ENCODE measurements at places on chromosomes 1 and 21.

DNA sequence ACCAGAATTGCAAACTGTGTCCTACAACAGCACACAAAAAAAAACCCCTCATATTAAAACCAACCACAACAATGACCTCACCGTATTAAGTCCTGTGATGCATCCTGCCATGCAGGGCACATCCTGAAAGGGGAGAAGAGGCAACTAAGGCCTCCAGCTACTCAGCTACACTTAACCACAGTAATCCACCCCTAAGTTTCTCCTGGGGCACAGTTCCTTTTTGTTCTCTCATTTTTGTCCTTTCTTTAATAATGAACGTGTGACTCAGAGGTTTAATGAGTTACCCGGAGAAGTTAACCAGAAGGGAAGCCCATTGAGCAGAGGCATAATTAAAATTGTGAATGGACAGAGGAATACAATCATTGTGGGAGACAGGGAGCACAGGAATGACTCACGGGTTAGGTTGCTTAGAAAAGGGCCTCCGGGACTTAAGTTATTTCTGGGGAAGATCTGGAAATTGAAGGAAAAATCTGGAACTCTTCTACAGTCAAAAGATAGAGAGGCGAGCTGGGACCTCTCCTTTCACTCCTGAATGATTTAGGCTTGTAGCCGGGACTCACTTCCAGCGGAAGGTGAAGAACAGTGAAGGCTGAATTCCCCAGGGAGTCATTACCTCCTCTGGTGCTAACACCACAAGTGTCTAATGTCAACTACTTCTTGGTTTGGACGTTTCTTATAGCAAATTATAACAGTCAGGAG, 36.9 kb upstream of the HIVEP3 start:
- DNase-seq = peak; percentile 44

DNA sequence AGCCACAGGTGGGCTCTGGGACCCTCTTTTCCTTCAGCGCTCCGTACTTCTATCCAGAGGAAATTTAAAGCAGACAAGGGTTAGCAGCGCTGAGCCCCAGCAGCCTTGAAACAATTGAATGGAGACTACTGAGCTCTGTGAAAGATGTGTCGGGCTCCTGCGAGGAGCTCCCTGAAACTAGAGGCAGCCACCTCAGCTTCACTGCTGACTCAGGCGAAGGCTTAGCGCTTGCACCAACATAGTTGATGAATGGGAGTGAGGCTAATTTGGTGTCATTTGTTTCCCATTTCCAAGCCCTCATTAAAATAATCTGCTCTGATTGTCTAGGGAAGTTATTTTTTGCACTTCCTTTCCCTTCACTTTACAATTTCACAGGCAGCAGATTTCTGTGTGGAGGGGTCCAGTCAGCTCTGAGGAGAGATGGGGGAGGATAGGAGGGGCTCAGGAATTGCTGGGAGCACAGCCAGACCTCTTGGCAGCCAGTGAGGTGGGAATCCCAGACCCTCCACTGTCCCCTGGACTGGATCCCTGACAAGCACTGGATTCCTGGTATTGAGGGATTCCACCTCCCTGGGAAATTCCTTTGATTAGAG, 398.9 kb upstream of the PLXNA2 start:
- DNase-seq = no peak

GRCh38 chr1:209267968-209268367, 315.5 kb upstream of the CAMK1G start:
- no peak for DNase-seq

DNA sequence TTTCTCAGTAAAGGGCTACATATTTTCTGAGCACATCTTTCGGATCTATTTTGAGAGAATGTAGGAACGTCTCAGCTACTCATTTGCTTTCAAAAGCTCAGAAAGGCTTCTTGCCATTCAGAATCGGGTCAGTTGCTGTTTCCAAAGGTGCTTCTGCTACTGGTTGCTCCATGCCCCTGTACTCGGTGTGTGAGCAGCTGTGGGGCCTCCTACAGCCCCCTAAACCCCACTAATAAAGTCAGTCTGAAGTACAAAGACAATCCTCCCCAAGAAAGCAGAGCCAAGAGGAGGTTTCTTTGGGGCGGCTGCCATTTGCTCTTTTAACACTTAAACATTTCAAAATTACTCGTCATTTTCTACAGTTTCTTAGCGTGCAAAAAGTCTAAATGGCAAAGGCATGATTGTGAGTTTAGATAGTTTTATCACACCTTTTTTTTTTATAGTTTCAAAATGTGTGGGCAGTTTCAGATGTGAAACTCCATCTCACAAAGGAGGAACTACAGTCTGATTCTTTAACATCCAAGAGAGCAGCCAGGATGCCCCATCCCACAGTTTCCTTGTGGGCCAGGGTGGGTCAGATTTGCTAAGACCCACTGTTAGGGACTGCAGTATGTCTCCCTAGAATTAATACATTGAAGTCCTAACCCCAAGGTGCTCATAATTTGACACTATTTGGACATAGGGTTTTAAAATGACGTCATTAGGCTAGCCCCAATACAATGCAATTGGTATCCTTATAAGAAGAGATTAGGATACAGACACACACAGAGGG, 4.1 kb downstream of the RUNX1 start:
- DNase-seq = no peak

- no peak for DNase-seq
Observed at GRCh38 chr21:21750124-21750825, 752.1 kb downstream of the NCAM2 start.

- DNase-seq = no peak
Observed at GRCh38 chr1:110706621-110707020, 31.9 kb upstream of the KCNA3 start.

DNA sequence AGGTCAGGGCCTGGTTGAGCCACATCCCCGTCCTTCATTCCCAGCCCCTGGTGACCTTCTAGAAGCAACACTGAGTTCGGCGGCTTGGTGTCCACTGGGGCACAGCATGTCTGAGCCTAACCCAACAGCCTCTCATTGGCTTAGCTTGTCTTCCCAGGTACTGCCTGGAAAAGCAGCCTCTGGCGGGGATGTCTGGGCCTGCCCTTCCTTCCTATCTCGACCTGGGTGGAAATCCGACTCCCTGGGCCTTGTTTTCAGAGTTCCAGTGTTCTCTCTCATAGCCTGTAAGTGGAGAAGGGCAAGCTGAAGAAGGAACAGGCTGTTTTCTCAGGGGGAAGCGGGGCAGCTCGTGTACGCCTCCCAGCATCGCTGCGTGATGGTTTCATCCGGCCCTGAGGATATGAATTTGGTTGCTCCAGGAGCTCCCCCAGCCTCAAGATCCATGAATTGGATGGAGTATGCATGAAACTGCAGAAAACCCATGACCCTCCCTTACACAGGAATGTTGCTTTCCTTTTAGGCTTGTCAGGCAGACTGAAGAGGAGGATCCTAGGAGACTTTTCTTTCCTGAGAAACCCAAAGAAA, 116.5 kb upstream of the IRF2BP2 start:
- no peak for DNase-seq

DNA sequence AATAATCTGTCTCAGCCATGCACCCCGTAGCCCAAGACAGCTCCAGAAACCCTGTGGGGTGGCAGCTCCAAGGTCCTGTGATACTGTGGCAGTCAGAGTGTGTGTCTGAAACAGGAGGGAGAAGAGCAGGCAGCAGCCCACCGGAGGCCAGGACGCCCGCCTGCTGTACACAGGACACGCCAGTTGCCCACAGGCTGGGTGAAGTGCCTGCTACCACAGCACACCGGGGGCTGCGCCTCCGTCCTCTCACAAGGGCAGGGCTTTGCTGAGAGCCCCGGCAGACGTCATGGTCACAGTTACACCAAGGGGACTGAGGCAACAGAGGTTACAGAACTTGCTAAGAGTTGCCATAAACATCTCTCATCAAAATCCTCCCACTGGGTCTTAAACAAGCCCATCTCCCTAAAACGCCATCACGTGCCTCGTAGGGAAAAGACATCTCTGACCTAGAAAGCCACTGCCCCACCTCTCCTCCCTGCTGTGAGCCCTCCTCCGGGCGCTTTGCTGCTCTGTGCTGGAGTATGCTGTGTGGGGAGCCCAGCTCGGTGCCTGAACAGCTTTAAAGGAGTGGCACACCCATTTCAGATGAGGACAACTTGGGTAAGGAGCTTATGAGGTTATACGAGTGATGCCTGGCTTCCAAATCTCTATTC, 5.3 kb downstream of the C1orf174 start:
- no peak for DNase-seq

GRCh38 chr1:33599516-33600115, 127.2 kb downstream of the ZSCAN20 start:
- peak; percentile 5 for DNase-seq

GRCh38 chr1:179706339-179706941, 36.7 kb upstream of the FAM163A start:
- DNase-seq = peak; percentile 70

- DNase-seq = no peak
Observed at GRCh38 chr1:21338573-21339355, 48.5 kb upstream of the ECE1 start.

GRCh38 chr1:234218078-234218477, 155.2 kb upstream of the COA6 start:
- no peak for DNase-seq

- DNase-seq = no peak
Observed at GRCh38 chr1:111784273-111784901, 28.7 kb downstream of the DDX20 start.

GRCh38 chr1:180119837-180120236, 34.8 kb upstream of the QSOX1 start:
- DNase-seq = no peak
